ENCODE measurements at places on chromosomes 12 and 14.

DNA sequence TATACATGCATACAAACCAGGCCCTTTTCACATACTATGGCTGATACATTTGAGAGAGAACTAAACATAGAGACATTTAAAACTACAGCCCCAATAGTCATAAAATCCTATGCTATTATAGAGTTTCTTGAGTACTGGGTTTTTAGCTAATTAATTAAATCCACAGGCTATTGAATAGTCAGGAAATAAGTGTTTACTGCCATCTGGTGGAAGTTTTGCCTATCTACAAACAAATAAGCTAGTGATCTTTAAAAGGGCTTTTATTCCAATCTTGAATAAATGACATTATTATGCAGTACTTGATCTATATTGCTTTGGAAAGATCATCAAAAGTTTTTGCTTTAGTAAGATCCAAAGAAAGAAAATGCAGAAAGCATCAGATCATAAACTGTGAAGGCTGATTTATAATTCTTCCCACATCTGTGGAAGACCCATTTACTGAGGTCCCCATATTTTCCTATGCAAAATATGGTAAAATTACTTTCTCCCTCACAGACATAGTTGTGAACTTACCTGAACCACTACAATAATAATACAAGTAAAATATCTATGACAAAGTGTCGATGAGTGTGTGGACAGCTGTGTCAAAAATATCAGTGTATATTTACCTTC is 131.3 kb downstream of the ITPR2 start:
- DNase-seq, result no peak

- no peak for DNase-seq
These were observed 147.1 kb upstream of the PLEKHA5 start for GRCh38 chr12:18982226-18982949.

GRCh38 chr14:38213001-38213400 is 5.3 kb downstream of the SSTR1 start:
- no peak for DNase-seq

DNA sequence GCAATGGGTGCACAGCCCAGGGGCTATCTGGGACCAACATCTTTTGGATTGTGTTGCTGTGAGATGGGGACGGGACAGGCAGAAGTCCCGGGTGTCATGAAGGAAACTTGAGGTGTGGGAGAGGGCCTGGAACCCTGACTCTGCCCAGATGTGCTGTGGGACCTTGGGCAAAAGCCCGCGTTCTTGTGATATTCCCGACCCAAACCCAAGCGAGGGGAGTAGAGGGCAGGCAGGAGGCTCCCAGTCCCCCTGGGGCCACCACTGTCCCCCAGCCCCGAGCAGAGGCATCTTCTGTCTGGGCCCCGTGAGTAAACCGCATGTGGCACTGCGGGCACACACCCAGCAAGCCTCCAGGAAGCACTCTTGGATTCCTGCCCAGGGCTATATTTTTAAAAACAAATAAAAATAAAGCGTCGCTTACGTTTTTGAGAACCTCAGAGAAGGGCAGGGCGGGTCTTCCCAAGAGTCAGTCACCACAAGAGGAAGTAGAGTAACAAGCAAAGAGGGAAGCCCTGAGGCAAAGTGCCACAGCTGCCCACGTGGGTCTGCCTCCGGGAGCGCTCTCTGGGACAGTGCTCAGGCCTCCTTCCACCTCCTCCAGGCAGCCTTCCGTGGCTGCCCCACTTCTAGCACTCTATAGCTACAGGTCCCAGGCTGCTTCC is 39.5 kb downstream of the BEGAIN start:
- peak; percentile 30 for DNase-seq

DNA sequence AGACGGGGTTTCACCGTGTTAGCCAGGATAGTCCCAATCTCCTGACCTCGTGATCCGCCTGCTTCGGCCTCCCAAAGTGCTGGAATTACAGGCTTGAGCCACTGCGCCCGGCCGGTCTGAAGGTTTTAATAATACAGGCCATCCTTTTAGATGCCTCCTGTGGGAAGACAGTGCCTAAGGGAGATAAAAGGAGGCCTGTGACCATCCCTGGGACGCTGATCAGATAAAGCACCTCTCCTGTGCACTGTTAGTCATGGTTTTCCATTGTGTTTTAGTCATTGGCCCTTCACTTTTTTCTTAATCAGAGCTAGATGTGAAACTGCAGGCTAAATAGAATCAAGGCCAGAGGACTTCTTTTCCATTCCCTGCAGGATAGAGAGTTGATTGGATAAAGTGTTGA is 7.6 kb upstream of the ACADS start:
- no peak for DNase-seq

- no peak for DNase-seq
These were observed 51.3 kb upstream of the GALNT9 start for GRCh38 chr12:132380641-132381040.

- DNase-seq, result no peak
These were observed 39.8 kb downstream of the BAZ2A start for GRCh38 chr12:56590237-56590830.

GRCh38 chr14:92534932-92535643 is 21.5 kb downstream of the RIN3 start:
- no peak for DNase-seq

GRCh38 chr14:85728476-85729065 is 198.6 kb downstream of the FLRT2 start:
- no peak for DNase-seq

- DNase-seq, result no peak
These were observed 141.1 kb downstream of the HMGA2 start for GRCh38 chr12:65965358-65965757.

DNA sequence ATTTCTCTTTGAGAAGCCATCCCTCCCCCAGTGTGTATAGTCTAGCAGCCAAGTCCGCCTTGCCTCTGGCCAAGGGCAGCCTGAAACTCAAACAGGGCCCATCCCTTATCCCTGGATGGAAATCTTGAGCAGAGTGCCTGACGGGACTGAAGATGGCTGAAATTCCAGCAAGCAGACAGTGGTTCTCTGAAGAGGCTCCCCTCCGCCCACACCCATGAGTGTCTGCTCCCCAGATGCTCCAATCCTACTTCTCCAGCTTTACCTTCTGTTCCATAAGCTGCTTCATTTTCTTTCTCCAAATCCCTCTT is 396.2 kb downstream of the NUAK1 start:
- DNase-seq, result no peak

GRCh38 chr12:26499979-26500640 is 304.7 kb downstream of the SSPN start:
- DNase-seq, result no peak

- no peak for DNase-seq
These were observed 29.2 kb downstream of the DYRK4 start for GRCh38 chr12:4591180-4591687.

DNA sequence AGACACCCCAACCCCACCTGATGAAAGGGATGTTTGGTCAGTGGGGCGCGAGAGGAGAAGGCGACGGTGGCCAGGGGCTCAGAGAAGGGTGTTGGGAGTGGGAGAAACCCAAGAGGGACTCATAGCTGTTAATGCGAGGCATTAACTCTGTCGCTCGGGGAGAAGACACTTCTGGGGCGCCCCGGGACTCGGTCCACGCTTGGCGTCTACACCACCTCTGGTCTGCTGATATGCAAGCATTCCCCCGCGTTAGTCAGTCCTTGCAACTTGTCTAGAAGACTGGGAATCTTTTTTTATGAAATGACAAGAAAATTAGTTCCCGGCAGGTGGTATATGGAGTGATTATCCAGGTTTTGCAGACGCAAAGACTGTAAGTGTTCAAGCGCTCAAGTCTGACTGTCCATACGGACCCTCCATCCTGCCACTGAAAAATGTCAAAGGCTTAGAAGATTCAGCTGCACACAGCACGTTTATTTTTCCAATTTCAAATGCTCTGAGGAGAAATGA is 360 bp upstream of the SLC35F4 start:
- no peak for DNase-seq

DNA sequence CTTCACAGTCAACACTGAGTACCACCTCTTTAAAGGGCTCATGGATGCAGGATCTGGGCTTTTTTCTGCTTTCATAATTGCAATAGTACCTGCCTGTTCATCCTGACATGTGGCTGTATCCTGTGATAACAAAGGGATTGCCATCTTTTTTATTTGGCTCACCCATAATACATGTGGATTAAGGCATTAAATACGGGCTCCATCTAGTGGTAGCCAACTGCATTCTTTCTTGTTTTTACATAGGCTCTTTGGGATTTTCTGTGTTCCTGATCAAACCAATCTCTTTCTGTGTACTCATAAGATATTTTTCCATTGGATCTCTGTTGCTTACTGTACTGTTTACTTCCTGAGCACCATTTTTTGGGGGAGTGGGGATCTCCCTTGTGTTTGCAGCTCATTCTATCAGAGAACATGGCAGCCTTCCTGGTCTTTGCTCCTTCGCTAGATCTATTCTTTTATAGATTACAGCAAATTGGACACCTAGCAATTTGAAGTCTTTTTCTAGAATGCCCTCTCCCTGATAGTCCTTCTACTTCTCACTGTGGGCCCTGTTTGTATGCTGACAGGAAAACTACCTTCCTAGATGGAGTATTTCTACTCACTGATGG is 723.4 kb upstream of the MDGA2 start:
- no peak for DNase-seq

DNA sequence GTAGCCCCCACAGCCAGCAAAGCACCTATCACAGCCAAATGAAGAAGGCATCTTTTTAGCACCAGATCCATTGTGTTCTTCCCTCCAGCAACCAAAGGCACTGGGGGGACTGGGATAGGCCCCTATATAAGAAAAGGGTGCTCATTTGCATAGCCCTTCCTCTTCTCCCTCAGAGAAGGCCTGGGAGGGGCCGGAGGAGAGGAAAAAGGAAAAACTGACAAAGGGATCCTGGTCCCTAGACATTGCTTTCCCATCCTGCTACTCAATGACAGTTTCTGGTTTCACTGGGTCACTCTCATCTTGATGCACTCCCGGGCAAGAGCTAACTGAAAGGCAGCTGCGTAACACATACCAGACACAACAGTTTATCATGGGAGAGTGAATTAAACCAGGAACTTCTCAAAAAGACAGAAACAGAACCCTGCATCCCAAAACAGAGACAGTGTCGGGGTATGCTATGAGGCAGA is at the start of gene PMEL:
Gene PMEL (minus strand): TSS at position 102 of the 467 bp plus-strand sequence. CDS start 31 bp downstream, at position 71.
- DNase-seq, result no peak

GRCh38 chr12:39127401-39127800 is 222.0 kb upstream of the CPNE8 start:
- DNase-seq, result no peak

GRCh38 chr14:27605282-27605681 is 1007.4 kb upstream of the NOVA1 start:
- DNase-seq, result no peak

DNA sequence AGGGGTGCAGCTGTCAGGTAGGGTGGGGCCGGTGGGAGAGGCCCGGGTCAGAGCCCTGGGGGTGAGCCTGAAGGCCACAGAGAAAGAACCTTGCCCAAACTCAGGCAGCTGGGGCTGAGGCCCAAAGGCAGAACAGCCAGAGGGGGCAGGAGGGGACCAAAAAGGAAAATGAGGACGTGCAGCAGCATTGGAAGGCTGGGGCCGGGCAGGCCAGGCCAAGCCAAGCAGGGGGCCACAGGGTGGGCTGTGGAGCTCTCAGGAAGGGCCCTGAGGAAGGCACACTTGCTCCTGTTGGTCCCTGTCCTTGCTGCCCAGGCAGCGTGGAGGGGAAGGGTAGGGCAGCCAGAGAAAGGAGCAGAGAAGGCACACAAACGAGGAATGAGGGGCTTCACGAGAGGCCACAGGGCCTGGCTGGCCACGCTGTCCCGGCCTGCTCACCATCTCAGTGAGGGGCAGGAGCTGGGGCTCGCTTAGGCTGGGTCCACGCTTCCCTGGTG is 10.5 kb downstream of the MMP14 start:
- DNase-seq, result no peak

Data from anterior cingulate cortex (tissue), 58 donors.